Activated CD8-positive, alpha-beta T cell treated with anti-CD3 and anti-CD28 coated beads, Interleukin-2, amount 10 ng/mL, durations not matched to agents 7 days and 5 days (primary cell): ENCODE measurements at places on chromosomes 2 and 18.

DNA sequence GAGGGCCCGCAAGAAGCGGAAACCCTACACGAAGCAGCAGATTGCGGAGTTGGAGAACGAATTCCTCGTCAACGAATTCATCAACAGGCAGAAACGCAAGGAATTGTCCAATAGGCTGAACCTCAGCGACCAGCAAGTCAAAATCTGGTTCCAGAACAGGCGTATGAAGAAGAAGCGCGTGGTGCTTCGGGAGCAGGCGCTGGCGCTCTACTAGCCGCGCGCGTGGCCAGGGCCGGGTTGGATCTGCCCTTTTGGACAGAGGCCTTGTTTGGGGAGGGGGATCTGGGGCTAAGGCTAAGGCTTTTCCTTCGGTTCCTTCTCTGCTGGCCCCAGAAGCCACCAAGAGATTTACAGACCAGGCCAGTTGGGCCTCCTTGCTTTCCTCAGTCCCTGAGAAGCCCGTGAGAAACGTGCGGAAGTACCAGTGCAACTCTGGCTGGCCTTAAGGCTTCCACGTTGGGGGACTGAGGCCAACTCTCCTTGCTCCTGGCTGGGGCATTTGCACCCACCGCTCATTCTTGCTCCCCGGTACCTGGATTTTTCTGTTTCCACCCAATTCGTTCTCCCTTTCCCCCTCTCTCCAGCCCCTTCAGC, 1.0 kb downstream of the HOXD12 start:
- peaks cover 85% of the 10 kb centered on the region for H3K27me3 ChIP-seq
- no peak overlapping the region for H3K27ac ChIP-seq
- no peak for DNase-seq
- peaks cover 12% of the 10 kb centered on the region for H3K4me1 ChIP-seq
- H3K4me3 ChIP-seq, result no peak overlapping the region

DNA sequence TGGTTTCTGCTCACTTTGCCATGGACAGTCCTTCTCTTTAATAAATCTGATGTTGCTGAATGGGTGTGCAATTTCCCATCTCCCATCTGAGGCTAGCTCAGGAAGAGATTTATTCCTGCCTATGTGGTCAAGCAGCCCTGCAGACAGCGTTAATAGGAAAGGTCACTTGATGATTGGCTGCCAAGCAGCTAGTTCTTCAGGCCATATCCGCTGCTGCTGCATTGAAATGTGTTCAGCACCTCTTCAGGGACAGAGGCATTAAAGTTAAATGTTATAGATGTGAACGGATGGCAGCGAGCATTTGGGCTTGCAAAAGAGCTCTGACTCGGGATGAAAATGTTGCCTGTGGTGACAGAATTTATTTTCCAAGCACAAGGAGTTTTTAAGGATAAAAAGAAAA, 474.2 kb downstream of the PIK3C3 start:
- no peaks in the 10 kb centered on the region for H3K4me1 ChIP-seq
- H3K27me3 ChIP-seq, result no peaks in the 10 kb centered on the region
- no peaks in the 10 kb centered on the region for H3K36me3 ChIP-seq
- no peak overlapping the region for H3K4me3 ChIP-seq
- H3K27ac ChIP-seq, result no peak overlapping the region

DNA sequence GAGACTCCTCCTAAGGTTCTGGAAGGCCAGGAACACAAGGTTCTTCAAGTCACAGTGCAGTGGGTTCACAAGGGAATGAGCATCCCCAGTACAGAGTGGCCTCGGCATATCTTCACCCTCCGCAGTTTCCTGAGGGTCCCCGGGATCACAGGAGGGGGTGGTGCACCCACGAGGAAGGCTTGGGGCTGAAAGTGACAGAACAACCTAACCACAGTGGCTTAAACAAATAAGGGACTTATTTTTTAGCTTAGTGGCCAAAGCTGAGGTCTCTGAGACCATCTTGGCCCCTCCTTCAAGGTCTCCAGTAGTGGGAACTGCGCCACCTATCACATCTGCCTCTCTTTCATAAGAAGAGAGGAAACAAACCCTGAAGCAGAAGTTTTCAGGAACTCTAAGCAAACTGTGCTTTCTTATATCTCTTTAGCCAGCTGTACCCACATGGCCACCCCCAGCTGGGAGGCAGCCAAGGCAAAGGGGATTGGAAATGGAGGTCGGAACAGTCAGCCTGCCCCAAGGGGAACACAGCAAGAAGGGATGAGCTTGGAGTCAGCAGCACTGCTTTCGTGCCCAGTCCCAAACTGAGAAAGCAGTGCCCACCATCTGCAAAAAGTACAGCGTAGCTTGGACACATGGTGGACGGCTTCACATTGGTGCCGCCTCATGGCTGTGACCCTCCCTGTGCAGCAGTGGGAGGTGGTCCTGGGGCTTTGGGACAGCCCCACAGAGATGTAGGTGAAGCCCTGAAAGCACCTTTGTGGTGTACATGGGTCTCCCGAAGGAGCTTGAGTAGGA, 260.0 kb upstream of the ID2 start:
- no peak overlapping the region for H3K27ac ChIP-seq
- no peak overlapping the region for H3K4me3 ChIP-seq
- H3K4me1 ChIP-seq, result peaks cover 30% of the 10 kb centered on the region
- H3K27me3 ChIP-seq, result peaks cover 14% of the 10 kb centered on the region
- peaks cover 4% of the 10 kb centered on the region for H3K36me3 ChIP-seq
- DNase-seq, result no peak

DNA sequence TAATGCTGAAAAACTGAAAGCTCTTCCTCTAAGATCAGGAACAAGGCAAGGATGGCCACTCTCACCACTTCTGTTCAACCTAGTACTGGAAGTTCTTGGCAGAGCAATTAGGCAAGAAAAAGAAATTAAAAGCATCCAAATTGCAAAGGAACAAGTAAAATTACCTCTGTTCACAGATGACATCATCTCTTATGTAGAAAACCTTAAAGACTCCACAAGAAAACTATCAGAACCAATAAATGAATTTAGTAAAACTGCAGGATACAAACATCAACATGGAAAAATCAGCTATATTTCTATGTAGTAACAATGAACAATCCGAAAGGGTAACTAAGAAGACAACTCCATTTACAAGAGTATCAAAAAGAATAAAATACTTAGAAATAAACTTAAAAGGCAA, 112.2 kb downstream of the CHN1 start:
- no peak overlapping the region for H3K4me3 ChIP-seq
- no peaks in the 10 kb centered on the region for H3K4me1 ChIP-seq
- no peaks in the 10 kb centered on the region for H3K36me3 ChIP-seq

DNA sequence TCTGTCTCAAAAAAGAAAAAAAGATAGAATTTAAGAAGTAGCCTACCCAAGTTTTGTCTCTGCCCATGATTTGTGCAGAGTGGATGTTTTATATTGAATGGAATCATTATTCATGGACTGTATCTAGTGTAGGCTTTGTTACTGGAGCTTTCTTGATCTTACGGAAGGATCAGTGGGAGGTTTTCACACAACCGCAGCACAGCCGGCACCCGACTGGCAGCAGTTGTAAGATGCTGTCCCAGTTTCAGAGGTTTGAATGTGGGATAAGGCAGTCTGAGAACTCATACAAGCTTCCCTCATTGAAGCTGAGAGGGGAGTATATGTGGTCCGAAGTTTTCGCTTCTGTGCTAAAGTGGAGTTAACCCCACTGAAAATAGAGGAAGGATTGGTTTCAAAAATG, 19.7 kb upstream of the SAG start:
- no peaks in the 10 kb centered on the region for H3K27me3 ChIP-seq
- peak overlapping the region; percentile 15 for H3K27ac ChIP-seq
- H3K4me3 ChIP-seq, result no peak overlapping the region
- DNase-seq, result no peak

DNA sequence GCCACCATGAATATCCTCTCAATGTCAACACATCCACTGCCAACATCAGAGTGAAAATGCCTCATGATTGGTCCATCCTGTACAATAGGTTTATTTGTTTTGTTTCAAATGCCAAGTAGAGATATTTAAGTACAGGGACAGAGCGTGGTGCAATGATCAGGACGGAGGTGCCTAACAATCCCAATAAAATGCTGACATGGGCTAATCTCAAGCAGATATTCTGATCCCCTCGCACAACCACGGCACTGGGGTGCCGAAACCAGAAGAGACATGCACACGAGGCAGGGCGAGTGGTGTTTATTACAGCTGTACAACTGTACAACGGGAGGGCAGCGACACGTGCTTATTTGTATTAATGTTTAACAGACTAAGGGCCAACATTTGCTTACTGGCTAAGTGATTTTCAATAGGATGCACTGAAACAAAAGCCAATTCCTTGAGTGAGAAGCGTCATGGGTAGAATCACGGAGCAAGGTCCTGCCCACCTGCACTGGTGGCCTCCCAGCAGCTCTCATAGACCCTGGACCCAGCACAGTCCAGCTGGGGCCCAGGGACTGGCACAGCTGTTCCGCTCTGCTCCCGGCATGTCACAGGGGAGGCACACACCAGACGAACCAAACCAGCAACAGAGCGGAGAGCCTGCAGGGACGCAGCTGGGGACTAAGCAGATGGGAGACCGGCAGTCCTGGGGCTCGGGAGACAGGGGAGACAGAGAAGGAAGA, 101.4 kb downstream of the HDAC4 start:
- DNase-seq, result no peak
- H3K27me3 ChIP-seq, result no peaks in the 10 kb centered on the region
- peak overlapping the region; percentile 71 for H3K27ac ChIP-seq
- H3K4me1 ChIP-seq, result peaks cover 73% of the 10 kb centered on the region
- H3K4me3 ChIP-seq, result no peak overlapping the region
- peaks cover 2% of the 10 kb centered on the region for H3K36me3 ChIP-seq

- no peak for DNase-seq
- peaks cover 82% of the 10 kb centered on the region for H3K36me3 ChIP-seq
- no peaks in the 10 kb centered on the region for H3K27me3 ChIP-seq
- peaks cover 14% of the 10 kb centered on the region for H3K4me1 ChIP-seq
Measured at GRCh38 chr2:54666634-54667265, 56.7 kb upstream of the EML6 start.

DNA sequence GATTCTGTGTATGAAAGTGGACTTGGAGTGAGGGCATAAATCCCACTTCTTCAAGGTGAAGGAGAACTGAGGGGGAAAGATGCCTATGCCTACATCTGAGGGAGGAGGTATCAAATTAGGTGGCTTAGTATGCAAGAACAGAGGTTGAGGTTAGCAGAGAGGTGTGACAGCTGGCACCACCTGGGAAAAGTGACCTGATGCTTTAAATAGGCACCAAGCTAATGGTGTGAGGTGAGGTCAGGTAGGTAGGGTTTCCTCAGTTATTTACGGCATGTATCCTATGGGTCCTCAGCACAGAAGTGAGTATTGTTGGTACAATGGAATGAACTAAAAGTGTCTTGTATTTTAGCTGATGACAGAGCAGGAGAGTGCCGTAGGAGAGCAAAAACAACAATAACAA, 367.1 kb downstream of the CLIP4 start:
- H3K27ac ChIP-seq, result no peak overlapping the region
- no peaks in the 10 kb centered on the region for H3K4me1 ChIP-seq
- DNase-seq, result no peak
- H3K27me3 ChIP-seq, result peaks cover 13% of the 10 kb centered on the region
- no peak overlapping the region for H3K4me3 ChIP-seq
- no peaks in the 10 kb centered on the region for H3K36me3 ChIP-seq

DNA sequence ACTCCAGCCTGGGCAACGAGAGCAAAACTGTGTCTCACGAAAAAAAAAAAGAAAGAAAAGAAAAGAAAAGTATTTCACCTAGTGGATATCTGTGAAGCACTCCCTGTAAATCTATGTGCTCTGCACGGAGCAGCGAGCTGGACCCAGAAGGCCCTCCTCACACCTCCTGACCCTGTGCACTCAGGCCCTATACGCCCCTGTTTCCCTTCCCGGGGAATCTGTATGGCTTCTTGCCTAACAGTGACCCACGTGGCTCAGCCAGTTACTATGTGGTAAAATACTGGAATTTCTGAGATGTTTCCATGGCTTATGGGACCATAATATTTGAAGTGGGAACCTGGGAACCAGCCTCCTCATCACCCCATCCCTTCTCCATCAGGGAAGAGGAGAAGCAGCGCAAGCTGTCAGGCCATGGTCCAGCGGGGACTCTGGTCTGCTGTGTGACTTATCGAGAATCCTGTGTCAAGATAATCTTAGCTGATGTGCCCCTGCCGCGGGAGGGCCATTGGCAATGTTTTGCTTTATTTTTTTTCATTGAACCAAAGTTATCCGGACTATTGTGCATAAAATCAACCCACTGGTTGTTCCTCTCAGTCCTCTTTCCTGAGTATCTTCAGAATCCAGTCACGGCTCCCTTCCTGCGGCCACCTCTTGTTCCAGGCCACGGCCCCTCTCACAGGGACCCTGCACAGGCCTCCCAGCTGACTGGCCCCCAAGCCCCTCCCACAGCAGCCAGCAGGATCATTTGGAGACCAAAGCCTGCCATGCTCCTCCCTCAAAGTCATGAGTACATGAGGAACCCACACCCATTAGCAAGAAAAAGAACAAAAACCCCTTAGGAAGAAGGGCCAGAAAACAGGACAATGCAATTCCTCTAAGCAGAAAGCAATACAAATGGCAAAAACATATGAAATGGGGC, 30.6 kb downstream of the SDC1 start:
- H3K27ac ChIP-seq, result no peak overlapping the region
- no peaks in the 10 kb centered on the region for H3K4me1 ChIP-seq
- no peak for DNase-seq
- H3K27me3 ChIP-seq, result no peaks in the 10 kb centered on the region
